Dermis blood vessel endothelial cell (primary cell): ENCODE measurements at places on chromosomes 2 and 18. TPM values are rescaled to one million over a fixed set of nuclear protein-coding genes. Genes with fewer than 3 reads are reported as not detected.

Gene KCNIP3
- total RNA-seq = 0.14 and 0.51 TPM in 2 replicates

Gene BMP10
- total RNA-seq = not detected in 2 replicates

Gene GPD2
- total RNA-seq = 68.1 and 105 TPM in 2 replicates

Gene SERPINB3
- total RNA-seq = 0.17 TPM in 1 of 2 replicates, not detected in the other

Gene OSBPL1A
- 13.8 and 14.3 TPM in 2 replicates for total RNA-seq

Gene SP140
- total RNA-seq = 0.09 TPM in 1 of 2 replicates, not detected in the other
